Activated CD8-positive, alpha-beta memory T cell treated with anti-CD3 and anti-CD28 coated beads for 1 hour (primary cell): ENCODE measurements at places on chromosomes 7 and 10.

DNA sequence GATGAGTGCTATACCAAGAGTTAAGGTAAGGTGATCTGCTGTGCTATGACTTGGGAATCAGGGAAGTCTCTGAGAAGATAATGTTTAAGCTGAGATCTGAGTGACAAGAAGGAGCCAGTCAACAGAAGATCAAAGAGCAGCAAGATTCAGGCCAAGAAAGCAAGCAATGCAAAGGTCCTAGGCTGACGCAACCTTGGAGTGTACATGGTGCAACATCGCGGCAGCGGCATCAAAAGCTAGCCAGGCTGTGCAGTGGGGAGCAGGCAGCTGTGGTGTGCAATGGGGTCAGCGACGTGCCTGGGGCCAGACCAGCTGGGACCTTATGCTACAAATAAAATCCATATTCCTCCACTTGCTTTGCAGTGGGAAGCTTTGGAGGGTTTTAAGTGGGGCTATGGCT lies 324.1 kb downstream of the LRMDA start:
- DNase-seq = no peak

- no peak for DNase-seq
These were observed 133.9 kb downstream of the DKK1 start for GRCh38 chr10:52447931-52448353.

DNA sequence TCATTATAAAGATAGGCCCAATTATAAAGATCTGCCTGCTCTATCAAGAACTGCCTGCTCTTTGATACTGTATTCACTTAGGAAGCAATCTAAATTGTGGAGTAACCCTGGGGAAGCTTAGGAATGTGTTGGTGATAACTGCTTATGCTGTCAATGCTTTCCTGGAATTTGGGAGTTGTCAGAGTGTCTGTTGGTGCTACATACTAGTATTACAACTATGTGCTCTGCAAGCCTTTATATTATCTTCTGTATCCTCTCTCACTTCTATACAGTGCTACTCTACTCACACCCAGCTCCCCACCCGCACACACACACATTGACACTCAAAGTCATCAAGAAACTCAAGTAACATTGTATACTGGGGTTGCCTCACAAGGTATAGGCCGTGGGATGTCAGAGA lies 6.1 kb downstream of the ZNF277 start:
- DNase-seq = no peak

- DNase-seq = no peak
These were observed 52.3 kb upstream of the PHYHIPL start for GRCh38 chr10:59124187-59124586.
